ENCODE measurements at places on chromosomes 2 and 18. TPM values are rescaled to one million over a fixed set of nuclear protein-coding genes. Genes with fewer than 3 reads are reported as not detected.

- no peaks in the 10 kb centered on the region for H3K27me3 ChIP-seq
- H3K4me1 ChIP-seq = no peaks in the 10 kb centered on the region
- H3K27ac ChIP-seq = no peak overlapping the region
- DNase-seq = no peak
Measured at GRCh38 chr2:3422161-3422779, 42.8 kb downstream of the TRAPPC12 start.

MGAT4A gene
- total RNA-seq = 14.5 TPM

HDHD2 gene
- total RNA-seq = 48.3 TPM

- H3K27ac ChIP-seq = no peak overlapping the region
- H3K36me3 ChIP-seq = no peaks in the 10 kb centered on the region
- H3K4me3 ChIP-seq = no peak overlapping the region
- peaks cover 3% of the 10 kb centered on the region for H3K4me1 ChIP-seq
Measured at GRCh38 chr2:24011250-24012104, 1.6 kb downstream of the MFSD2B start.

SLC8A1 gene
- 12.8 TPM for total RNA-seq

HAUS1 gene
- total RNA-seq = 54.2 TPM

- H3K27ac ChIP-seq = no peak overlapping the region
- H3K36me3 ChIP-seq = no peaks in the 10 kb centered on the region
- no peak overlapping the region for H3K4me3 ChIP-seq
- H3K4me1 ChIP-seq = no peaks in the 10 kb centered on the region
- DNase-seq = no peak
Measured at GRCh38 chr18:50662177-50662576, 102.3 kb downstream of the MAPK4 start.

GRCh38 chr18:32577561-32577960 lies 106.9 kb upstream of the GAREM1 start:
- H3K4me1 ChIP-seq = no peaks in the 10 kb centered on the region
- no peaks in the 10 kb centered on the region for H3K27me3 ChIP-seq
- no peaks in the 10 kb centered on the region for H3K36me3 ChIP-seq
- DNase-seq = no peak
- H3K27ac ChIP-seq = no peak overlapping the region
- no peak overlapping the region for H3K4me3 ChIP-seq

GRCh38 chr2:176156301-176156806 lies 753 bp upstream of the HOXD3 start:
- no peak overlapping the region for H3K27ac ChIP-seq
- no peaks in the 10 kb centered on the region for H3K27me3 ChIP-seq
- DNase-seq = no peak
- H3K4me1 ChIP-seq = no peaks in the 10 kb centered on the region
- H3K36me3 ChIP-seq = no peaks in the 10 kb centered on the region
- H3K4me3 ChIP-seq = no peak overlapping the region

C2orf81 gene
- 1.3 TPM for total RNA-seq

GRCh38 chr2:235052514-235053354 lies 100.9 kb downstream of the SH3BP4 start:
- H3K27me3 ChIP-seq = no peaks in the 10 kb centered on the region
- no peak for DNase-seq
- H3K4me3 ChIP-seq = no peak overlapping the region
- no peak overlapping the region for H3K27ac ChIP-seq
- H3K4me1 ChIP-seq = no peaks in the 10 kb centered on the region

UPP2 gene
- total RNA-seq = 0.15 TPM
